ENCODE measurements at places on chromosomes 7 and 10.

GRCh38 chr10:11536228-11536627, 75.2 kb downstream of the USP6NL start:
- DNase-seq: no peak

DNA sequence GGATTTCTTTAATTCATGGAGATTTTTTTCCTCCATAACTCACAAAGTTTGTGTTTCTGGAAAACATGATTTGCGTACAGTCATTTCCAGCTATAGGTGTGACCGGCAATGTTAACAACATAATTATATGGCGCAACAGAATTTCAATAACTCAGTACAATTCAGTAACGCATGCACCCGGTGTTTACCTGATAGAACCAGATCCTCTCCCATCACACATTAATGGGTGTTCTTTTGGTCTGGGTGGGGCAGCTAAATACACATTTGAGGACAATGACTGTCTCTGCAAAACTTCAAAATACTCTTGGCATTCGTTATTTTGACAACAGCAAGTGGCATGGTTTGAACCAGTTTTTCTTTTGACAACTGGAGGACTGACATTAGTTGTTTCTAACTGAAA, 102.3 kb downstream of the KLF6 start:
- DNase-seq: no peak

GRCh38 chr7:26593896-26594295, 270.5 kb downstream of the SKAP2 start:
- no peak for DNase-seq

- no peak for DNase-seq
Measured at GRCh38 chr10:131496351-131497052, 185.0 kb upstream of the TCERG1L start.

GRCh38 chr7:2476298-2476697, at the start of gene GRIFIN:
GRIFIN (minus strand) TSS chr7:2476398; CDS start chr7:2476383, 15 bp downstream.
- no peak for DNase-seq

DNA sequence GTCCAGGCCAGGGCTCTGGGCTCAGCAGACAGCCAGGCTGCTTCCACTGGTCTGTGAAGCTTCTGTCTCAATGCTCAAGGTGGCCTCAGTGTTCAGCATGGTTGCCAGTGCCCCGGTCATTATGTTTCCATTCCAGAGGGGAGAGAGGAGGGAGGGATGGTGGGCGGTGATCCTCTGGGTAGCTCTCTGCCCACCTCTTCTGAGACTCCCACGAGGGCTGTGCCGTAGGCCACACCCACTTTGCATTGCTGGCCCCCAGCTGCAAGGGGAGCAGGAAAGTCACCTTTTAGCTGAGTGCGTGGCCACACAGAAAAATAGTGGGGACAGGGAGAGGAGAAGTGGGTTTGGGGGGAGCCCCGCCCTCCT, 42.5 kb downstream of the FOXK1 start:
- no peak for DNase-seq

DNA sequence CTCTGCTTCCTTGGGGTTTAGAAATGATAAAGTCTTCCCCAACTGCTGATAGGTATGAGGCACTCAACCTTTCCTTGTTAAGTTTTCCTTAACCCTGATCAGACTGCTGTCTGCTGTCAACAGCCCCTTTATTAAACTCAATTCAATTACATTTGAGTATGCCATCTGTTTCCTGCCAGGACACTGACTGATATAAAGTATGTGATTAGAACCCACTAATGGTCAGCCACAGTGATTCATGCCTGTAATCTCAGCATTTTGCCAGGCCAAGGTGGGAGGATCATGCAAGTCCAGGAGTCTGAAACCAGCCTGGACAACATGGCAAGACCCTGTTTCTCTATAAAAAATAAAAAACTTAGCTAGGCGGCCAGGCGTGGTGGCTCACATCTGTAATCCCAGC, 18.1 kb downstream of the BAZ1B start:
- DNase-seq: no peak

DNA sequence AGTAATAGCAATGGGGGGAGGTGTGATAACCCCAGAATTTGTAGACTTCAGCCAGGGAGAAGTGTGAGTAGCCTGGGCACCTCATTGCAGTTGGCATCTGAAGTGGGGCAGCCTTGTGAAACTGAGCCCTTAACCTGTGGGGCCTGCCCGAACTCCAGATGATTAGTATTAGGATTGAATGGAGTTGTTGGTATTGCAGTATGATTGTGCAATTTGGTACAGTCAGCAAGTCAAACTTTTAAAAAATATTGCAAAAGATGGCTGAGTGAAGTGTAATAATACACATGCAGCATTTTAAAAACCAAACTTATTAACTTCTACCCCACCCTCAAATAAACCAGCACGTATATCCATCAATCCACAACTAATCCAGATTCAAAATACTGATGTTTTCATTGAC, 9.3 kb downstream of the RBM33 start:
- no peak for DNase-seq

DNA sequence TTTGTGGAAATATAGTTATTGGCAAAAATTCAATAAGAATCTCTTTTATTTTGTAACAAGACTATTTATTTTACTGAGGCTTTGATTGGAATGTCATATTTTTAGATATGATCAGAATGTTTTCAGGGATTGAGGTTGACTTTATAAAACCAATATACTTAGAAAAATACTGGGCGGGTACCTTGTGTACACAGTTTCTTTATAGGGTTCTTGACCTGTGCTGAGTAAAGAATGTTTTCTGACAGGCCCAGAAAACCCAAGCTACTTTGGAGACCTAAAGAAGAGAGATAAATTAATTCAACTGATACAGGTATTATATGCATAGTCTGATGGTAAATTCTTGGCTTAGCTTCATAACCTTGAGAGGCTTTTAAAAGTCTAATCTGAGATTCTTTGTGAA, 23.9 kb upstream of the SPAM1 start:
- DNase-seq: no peak

- no peak for DNase-seq
Measured at GRCh38 chr7:13874783-13875182, 114.7 kb downstream of the ETV1 start.

DNA sequence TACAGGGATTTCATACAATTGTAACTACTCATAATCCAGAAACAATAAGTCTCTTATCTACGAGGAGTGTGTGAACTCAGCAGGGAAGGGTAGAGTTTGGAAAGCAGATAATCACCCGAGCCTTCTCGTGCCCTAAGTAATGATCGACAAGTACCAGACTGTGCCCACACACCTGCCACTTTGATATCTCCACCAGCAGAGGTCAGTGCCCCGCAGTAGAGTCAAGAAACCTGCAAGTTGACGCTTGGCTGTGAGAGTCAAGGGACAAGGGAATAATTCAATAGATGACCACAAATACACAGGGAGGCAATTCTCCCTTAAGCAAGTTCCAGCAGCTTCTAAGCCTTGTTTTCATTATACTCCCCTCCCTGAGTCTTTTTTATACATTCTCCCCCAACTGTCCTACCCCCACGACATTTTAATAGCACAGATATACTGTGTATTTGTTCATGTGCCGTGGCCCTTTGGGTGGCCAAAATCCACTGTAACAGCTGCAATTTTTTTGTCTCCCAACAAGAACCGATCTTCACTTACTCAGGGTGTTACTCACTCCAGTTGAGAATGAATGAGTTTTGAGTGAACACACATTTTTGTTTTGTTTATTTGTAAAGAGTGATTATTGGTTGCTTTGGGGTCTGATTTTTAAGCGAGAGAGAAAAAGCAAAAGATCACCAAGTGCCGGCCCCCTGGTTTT, 106.9 kb upstream of the RHEB start:
- DNase-seq: no peak

- DNase-seq: no peak
Measured at GRCh38 chr10:43079856-43080255, 3.0 kb downstream of the RET start.

DNA sequence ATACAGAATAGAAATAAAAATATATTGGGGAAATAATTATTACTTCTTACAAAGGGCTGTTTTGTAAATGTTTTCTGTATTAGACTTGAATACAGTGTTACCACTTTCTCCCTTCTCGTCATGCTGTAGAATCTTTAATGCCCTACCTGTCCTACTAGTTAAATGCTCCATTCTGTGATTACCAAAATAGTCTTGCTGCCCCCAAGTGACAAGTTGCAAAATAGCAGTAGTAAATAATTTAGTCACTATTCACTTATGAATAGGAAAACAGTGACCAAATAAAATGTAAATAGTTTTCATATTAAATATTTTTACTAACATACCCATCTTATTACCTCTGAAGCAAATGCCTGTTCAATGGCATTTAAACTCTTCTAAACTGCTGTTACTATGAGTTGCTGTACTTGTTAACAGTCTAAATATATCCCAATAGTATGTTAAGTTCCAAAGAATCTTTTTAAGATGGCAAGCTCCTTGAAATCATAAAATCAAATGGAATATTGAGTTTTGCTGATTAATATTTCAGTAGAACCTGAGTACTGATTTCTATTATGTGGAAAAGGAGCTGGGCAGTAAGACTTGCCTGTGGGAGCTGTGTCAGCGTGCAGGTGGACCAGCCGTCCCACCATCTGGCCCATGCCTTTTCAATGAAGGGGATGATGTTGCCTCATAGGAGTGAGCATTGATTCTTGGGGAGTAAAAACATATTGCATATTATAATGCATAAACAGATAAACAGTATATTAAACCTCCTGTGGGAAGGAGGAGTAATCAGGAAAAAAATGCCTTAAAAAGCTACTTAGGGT, 18.1 kb upstream of the OIT3 start:
- DNase-seq: no peak

DNA sequence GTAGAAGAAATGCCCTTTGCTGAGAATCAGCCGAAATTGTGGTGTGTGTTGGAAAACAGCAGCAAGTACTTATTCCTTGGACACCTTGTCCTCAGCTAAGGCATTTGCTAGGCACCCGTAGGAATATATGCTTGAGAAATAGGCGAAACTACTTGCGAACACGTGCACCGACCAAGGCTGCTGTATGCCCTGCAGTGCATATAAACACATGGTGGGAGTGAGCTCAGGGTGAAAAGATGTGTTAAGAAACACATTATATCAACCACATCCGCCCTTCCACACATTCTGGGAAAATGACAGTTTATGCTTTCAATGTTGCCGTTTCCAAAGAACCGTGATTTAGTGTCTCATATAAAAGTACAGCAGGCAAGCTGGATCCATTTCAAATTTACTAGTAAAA, 199.2 kb downstream of the JCAD start:
- DNase-seq: no peak

DNA sequence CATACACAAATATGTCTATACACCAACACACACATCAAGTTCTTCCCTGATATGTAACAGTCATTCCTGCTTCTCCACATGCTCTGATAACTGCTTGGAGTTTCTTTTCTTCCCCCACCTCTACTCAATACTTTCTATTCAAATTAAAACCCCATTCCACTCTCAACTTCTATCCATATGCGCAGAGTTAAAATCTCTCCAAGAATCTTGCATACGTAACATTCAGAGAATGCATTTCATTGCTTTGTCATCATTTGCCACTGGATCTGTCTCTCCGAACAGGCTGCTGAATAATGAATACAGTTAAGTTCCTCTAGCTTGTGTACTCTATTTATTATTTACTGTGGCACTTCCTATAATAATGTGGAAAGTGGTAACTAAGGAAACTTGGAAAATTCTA, 68.8 kb downstream of the DGKB start:
- no peak for DNase-seq

Measured in effector memory CD8-positive, alpha-beta T cell (primary cell).